ENCODE measurements at places on chromosomes 3 and 15.

- no peaks in the 10 kb centered on the region for H3K4me1 ChIP-seq
- H3K27me3 ChIP-seq, result no peaks in the 10 kb centered on the region
- H3K27ac ChIP-seq, result no peak overlapping the region
- no peak overlapping the region for H3K4me3 ChIP-seq
- H3K36me3 ChIP-seq, result no peaks in the 10 kb centered on the region
Observed at GRCh38 chr3:174023421-174023820, 625.9 kb downstream of the NLGN1 start.

GRCh38 chr3:115359536-115359935, 212.4 kb upstream of the ZBTB20 start:
- no peak overlapping the region for H3K4me3 ChIP-seq
- no peak overlapping the region for H3K27ac ChIP-seq
- H3K27me3 ChIP-seq, result no peaks in the 10 kb centered on the region
- H3K4me1 ChIP-seq, result no peaks in the 10 kb centered on the region

GRCh38 chr3:186400662-186401061, 38.6 kb upstream of the DGKG start:
- no peak overlapping the region for H3K27ac ChIP-seq
- no peaks in the 10 kb centered on the region for H3K4me1 ChIP-seq
- no peaks in the 10 kb centered on the region for H3K36me3 ChIP-seq

GRCh38 chr3:172329070-172329469, 119.2 kb downstream of the GHSR start:
- peak; percentile 68 for DNase-seq
- no peaks in the 10 kb centered on the region for H3K27me3 ChIP-seq
- no peaks in the 10 kb centered on the region for H3K4me1 ChIP-seq
- H3K36me3 ChIP-seq, result peaks cover 14% of the 10 kb centered on the region
- no peak overlapping the region for H3K27ac ChIP-seq
- H3K4me3 ChIP-seq, result no peak overlapping the region

DNA sequence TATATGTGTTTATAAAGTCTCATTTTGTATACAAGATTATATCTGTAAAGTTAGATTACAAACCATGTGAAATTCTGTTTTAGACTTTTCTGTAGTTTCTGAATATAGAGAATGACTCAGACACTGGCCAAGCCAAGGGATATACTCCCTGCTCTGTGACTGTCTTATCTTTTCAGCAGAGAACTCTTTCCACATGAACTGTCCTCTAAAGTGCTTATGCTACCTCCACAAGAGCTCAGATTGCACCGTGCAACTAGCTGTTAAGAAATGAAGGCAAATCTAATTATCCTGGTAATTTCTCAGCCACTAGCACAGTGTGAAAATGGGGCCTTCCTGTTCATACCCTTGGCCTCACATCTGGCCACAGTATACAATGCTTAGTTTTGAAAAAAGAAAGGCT, 44.3 kb upstream of the CPNE4 start:
- no peaks in the 10 kb centered on the region for H3K27me3 ChIP-seq
- no peaks in the 10 kb centered on the region for H3K4me1 ChIP-seq
- DNase-seq, result no peak
- no peak overlapping the region for H3K27ac ChIP-seq

DNA sequence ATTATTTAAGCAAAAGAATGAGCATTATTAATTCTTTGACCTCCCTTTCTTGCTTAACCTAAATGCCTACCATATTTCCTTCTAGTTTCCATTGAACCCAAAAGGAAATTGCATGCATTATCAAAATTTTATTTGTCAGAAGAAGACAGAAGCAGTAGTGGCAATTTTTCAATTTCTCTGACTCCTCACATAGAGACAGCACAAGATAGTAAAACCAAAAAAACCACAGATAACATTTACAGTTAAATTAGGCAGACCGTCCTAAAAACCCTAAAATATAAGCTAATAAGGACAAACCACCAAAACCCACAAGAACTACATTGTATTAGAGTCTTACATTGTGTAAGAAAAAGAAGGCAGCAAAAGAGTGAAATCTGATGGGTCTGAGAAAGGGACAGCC, 27.1 kb downstream of the GOLGB1 start:
- DNase-seq, result no peak
- H3K27me3 ChIP-seq, result no peaks in the 10 kb centered on the region
- no peak overlapping the region for H3K4me3 ChIP-seq
- no peak overlapping the region for H3K27ac ChIP-seq
- H3K36me3 ChIP-seq, result peaks cover 2% of the 10 kb centered on the region

DNA sequence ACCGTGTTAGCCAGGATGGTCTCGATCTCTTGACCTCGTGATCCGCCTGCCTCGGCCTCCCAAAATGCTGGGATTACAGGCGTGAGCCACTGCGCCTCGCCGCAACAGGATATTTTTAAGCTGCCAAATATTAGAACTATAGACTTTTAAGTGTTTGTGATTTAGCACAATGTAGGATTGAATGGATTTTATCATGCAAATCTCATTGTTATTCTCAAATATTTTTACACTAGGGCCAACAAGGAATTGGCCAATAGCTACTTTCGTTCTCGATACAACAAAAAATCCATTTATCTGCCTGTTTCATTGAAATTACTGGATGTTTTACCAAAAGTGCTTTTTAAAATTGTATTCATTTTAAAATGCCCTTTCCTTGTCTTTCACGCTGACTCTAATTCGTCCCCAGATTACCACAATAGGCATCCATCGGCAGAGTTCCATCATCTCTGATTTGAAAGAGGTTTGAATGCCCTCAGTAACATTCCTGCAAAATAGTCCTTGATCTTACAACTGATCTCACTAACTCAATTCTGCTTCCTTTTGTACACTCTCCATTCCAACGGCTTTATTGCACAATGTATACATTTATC, 99.6 kb upstream of the ROBO2 start:
- DNase-seq, result no peak
- no peaks in the 10 kb centered on the region for H3K27me3 ChIP-seq
- no peaks in the 10 kb centered on the region for H3K4me1 ChIP-seq
- H3K27ac ChIP-seq, result no peak overlapping the region
- H3K4me3 ChIP-seq, result no peak overlapping the region

DNA sequence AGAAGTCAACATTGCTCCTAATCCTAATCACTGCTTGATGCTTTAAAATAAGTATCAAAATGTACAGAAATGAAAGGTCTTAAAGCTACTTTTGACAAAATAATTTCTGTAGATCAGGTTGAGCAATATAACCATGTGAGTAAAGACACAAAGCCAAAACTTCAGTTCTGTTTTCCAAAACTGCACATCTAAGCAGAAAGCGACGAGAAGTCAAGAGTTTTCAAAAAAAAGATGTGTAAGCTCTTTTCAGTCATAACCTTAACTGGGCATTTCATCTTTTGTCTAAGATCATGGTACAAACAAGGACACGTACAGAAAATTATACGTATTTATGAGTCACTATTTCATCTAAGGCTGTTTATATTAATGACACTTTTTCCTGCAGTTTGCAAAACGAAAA, 608.8 kb downstream of the FOXP1 start:
- H3K27me3 ChIP-seq, result no peaks in the 10 kb centered on the region
- H3K4me3 ChIP-seq, result no peak overlapping the region
- H3K36me3 ChIP-seq, result no peaks in the 10 kb centered on the region
- no peak overlapping the region for H3K27ac ChIP-seq
- no peak for DNase-seq

GRCh38 chr15:76752549-76752948, 152.6 kb downstream of the SCAPER start:
- H3K27ac ChIP-seq, result no peak overlapping the region
- H3K4me3 ChIP-seq, result no peak overlapping the region
- no peak for DNase-seq

DNA sequence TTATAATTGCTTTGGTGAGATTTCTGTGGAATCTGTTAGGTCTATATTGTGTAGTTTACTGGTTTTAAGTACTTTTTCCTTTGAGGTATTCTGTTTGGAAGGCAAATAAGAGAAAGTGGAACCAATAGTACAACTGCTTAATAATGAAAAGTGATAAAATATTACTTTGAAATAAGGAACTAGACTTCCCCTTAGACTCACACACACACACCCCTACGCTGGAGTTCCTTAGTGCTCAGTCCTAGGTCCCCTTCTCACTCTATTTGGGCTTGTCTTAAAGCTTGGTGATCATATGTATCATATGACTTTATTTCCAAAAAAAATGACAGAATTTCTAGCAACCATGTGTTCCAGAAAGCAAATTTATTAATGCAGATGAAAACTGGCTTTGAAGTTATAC, 494.0 kb upstream of the TGFBR2 start:
- H3K27me3 ChIP-seq, result no peaks in the 10 kb centered on the region
- no peak overlapping the region for H3K27ac ChIP-seq
- no peak overlapping the region for H3K4me3 ChIP-seq
- H3K36me3 ChIP-seq, result no peaks in the 10 kb centered on the region
- DNase-seq, result no peak
- H3K4me1 ChIP-seq, result no peaks in the 10 kb centered on the region

GRCh38 chr15:77335298-77335697, 84.6 kb downstream of the PEAK1 start:
- no peaks in the 10 kb centered on the region for H3K36me3 ChIP-seq
- H3K4me1 ChIP-seq, result no peaks in the 10 kb centered on the region
- no peak for DNase-seq
- H3K4me3 ChIP-seq, result no peak overlapping the region
- no peak overlapping the region for H3K27ac ChIP-seq

- no peak overlapping the region for H3K27ac ChIP-seq
- peaks cover 18% of the 10 kb centered on the region for H3K4me1 ChIP-seq
- H3K4me3 ChIP-seq, result no peak overlapping the region
- no peak for DNase-seq
Observed at GRCh38 chr3:141331377-141332318, 36.7 kb upstream of the ZBTB38 start.

- no peak overlapping the region for H3K27ac ChIP-seq
- no peaks in the 10 kb centered on the region for H3K36me3 ChIP-seq
- DNase-seq, result no peak
- H3K4me1 ChIP-seq, result no peaks in the 10 kb centered on the region
- H3K4me3 ChIP-seq, result no peak overlapping the region
Observed at GRCh38 chr3:122094125-122094524, 39.0 kb downstream of the CD86 start.

DNA sequence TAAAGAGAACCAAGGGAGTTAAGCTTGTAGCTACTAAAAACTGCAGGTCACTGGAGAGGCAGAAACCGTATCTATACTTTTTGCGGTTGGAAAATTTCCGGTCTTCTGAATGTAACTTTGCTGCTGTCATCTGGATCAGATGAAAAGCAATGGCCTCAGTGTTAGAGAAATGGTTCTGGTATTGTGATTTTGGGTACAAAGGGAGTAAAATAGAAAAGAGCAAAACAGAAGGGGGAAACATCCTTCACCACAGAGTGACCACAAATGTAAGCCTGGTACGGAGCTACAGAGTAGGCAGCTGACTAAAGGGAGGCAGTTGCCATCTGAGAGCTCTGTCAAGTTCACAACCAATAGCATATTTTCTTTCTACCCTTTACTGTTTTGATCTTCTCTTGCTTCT, 5.6 kb downstream of the CD96 start:
- H3K36me3 ChIP-seq, result no peaks in the 10 kb centered on the region
- DNase-seq, result no peak
- H3K4me1 ChIP-seq, result peaks cover 2% of the 10 kb centered on the region
- no peak overlapping the region for H3K27ac ChIP-seq
- no peak overlapping the region for H3K4me3 ChIP-seq
- H3K27me3 ChIP-seq, result no peaks in the 10 kb centered on the region

DNA sequence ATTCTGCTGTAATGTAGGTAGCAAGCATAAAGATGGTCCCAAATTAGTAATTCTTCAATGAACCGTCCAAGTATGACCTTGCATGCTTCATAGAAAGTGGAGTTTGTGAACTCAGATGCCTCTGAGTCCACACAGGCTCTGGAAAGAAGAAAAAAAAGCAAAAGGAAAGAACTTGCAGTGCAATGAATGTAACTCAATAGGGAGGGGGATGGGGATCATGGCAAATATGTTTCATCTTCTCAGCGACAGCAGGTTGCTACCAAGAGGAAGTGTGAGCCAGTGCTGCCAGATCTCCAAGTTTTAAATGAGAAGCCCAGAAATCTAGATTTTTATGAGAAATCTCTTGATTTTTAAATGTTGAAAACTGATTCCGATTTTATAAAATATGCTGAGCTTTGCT, 50.3 kb downstream of the IL20RB start:
- H3K4me1 ChIP-seq, result no peaks in the 10 kb centered on the region
- no peak for DNase-seq
- H3K27me3 ChIP-seq, result no peaks in the 10 kb centered on the region

GRCh38 chr3:58143417-58144055, 67.2 kb downstream of the DNASE1L3 start:
- no peaks in the 10 kb centered on the region for H3K4me1 ChIP-seq
- H3K27ac ChIP-seq, result no peak overlapping the region
- H3K36me3 ChIP-seq, result peaks cover 19% of the 10 kb centered on the region
- H3K4me3 ChIP-seq, result no peak overlapping the region

- no peaks in the 10 kb centered on the region for H3K27me3 ChIP-seq
- peaks cover 12% of the 10 kb centered on the region for H3K4me1 ChIP-seq
- H3K27ac ChIP-seq, result no peak overlapping the region
- H3K36me3 ChIP-seq, result no peaks in the 10 kb centered on the region
Observed at GRCh38 chr15:92662762-92663161, 7.2 kb upstream of the FAM174B start.

DNA sequence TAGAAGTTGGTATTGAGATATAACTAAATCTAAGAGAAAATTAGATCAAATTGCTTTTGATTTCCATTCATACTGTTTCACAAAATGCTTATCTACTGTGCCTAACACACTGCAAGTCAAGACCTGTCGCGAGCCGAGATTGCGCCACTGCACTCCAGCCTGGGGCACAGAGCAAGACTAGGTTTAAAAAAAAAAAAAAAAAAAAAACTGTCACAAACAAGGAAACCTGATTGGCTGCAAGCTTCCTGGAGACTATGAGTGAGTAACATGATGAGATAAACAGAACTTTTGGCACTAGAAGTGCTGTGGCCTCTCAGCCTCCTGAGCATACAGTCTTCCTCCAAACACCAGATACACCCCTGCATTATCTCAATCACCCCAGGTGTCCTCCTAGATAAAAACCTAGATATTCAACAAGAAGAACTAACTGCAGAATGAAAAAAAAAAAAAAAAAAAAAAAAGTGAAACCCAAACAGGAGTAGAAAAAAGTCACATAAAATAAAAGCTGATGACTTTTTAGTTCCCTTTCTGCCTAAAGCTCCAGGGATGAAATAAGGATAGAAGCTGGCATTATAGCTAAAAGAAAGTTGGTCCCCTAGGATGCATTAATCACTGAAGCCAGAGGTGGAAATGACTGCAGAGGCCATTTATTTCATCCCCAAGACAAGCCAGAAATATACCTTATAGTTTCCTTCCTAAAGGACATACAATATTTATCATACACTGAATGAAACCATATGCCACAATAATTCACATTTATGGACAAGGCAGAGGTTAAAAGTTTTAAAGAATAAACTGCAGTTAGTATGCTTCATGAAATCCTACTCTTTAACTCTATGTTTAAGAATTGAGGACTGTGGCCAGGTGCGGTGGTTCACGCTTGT, 82.4 kb downstream of the P3H2 start:
- H3K4me3 ChIP-seq, result no peak overlapping the region
- no peaks in the 10 kb centered on the region for H3K4me1 ChIP-seq
- peak; percentile 95 for DNase-seq
- H3K27me3 ChIP-seq, result no peaks in the 10 kb centered on the region
- H3K36me3 ChIP-seq, result no peaks in the 10 kb centered on the region

GRCh38 chr15:39946862-39947261, 12.9 kb downstream of the EIF2AK4 start:
- no peak overlapping the region for H3K27ac ChIP-seq
- H3K27me3 ChIP-seq, result no peaks in the 10 kb centered on the region
- no peak overlapping the region for H3K4me3 ChIP-seq
- DNase-seq, result no peak
- H3K4me1 ChIP-seq, result peaks cover 3% of the 10 kb centered on the region
- H3K36me3 ChIP-seq, result no peaks in the 10 kb centered on the region

GRCh38 chr3:64856977-64857516, 169.2 kb upstream of the ADAMTS9 start:
- H3K36me3 ChIP-seq, result no peaks in the 10 kb centered on the region
- H3K27me3 ChIP-seq, result no peaks in the 10 kb centered on the region
- H3K27ac ChIP-seq, result no peak overlapping the region
- H3K4me1 ChIP-seq, result no peaks in the 10 kb centered on the region
- DNase-seq, result no peak

Measured in mesendoderm (in vitro differentiated cells).